ENCODE measurements at places on chromosomes 12 and 14.

- DNase-seq: peak; percentile 88
Observed at GRCh38 chr12:89353188-89353822, 1.0 kb upstream of the DUSP6 start.

DNA sequence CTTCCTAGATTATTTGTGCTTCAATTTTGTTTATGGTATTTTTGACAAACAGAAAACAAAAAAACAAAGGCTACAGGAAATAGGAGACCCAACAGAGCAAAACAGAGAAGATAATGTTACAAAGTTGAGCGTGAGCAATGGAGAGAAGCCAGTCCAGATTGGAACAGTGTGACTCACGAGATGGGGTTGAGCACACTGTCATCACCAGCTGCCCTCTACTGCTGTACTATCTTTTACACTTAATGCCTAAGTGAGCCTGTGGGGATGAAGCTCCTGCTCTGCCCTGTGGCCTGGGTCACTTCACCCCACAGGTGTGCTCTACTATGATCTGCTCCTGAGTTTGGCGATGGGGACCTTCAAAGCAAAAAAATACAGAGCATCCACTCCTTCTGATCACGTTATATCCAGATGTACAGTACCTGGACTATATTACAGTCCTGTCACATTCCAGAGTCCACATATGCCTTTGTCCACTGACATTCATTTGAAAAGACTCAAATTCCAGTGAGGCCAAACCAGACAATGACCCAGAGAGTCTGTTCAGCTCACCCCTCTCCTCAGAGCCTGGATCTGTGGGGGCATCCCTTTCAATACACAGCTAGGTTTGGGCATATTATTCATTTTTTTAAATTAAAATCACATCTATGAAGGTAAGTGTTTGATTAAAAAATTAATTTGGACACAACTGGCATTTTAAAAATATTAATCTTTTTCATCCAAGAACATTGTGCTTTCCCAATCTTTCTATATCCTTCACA is 4.4 kb downstream of the IPO8 start:
- peak; percentile 66 for DNase-seq

- DNase-seq: no peak
Observed at GRCh38 chr12:25617991-25618390, 64.9 kb upstream of the LMNTD1 start.

- DNase-seq: peak; percentile 95
Observed at GRCh38 chr14:90419200-90419599, 22.4 kb downstream of the CALM1 start.

GRCh38 chr12:27899151-27899661 is 73.3 kb downstream of the PTHLH start:
- peak; percentile 95 for DNase-seq

- no peak for DNase-seq
Observed at GRCh38 chr12:22172501-22172900, 126.5 kb downstream of the CMAS start.

- DNase-seq: no peak
Observed at GRCh38 chr12:52585946-52586345, 12.3 kb upstream of the KRT74 start.

DNA sequence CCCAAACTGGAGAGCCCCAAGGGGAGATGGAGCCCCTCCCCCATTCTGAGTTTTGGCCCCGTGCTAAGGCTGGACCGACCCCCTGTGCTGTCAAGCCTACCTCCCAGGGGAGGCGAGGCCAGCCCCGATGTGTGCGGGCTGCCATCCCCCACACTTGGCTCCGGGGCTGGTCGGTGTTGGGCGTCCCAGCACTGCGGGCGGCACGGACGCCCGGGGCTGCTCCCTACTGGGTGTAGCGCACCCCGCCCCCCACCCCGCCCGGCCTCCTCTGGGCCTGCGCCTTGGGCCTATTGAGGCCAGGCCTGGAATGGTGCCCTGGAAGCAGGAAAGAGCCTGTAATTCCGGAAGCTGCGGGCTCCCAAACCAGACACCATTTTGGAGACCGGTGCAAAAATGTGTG is 2.6 kb downstream of the DCAF4 start:
- no peak for DNase-seq

- peak; percentile 88 for DNase-seq
Observed at GRCh38 chr14:80930836-80931389, 10.6 kb downstream of the CEP128 start.

- no peak for DNase-seq
Observed at GRCh38 chr14:89368490-89369477, 48.2 kb downstream of the FOXN3 start.

- DNase-seq: no peak
Observed at GRCh38 chr12:47910486-47910885, 5.7 kb upstream of the VDR start.

DNA sequence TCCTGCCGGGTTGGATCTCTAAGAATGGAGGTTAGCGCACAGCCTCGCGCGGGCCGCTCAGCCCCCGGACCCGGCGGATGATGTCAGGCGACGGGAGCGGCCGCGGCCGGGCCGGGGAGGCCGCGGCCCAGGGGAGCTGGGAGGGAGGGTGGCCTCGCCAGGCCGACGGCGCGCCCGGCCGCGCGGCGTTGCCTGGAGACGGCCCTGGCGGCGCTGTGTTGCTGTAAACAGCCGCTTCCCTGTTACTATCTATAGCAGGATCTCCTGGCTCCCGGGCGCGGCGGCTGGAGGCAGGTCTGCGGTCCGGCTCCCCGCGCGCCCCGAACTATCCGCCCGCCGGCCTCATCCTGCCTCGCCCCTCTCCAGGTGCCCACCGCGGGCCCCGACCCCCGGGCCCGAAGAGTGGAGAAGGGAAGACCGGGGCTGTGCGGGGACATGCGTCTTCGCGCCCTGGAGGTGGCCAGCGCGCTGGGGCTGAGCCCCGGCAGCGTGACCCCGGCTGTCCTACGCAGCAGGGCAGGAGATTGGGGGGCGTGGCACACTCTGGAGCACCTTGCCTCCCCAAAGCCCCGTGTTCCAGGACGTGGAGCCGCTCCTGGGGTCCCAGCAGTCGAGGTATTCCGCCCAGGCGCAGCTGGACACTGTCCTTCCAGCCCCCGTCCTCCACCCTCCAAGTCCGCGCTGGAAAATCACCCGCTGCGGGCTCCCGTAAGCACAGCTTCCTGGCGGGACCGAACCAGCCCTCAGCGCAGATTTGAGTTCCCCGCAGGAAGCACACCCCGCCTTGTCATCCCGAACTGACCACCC is 1.4 kb upstream of the FOS start:
- DNase-seq: peak; percentile 95

- DNase-seq: no peak
Observed at GRCh38 chr14:39762576-39763401, 330.6 kb upstream of the FBXO33 start.

DNA sequence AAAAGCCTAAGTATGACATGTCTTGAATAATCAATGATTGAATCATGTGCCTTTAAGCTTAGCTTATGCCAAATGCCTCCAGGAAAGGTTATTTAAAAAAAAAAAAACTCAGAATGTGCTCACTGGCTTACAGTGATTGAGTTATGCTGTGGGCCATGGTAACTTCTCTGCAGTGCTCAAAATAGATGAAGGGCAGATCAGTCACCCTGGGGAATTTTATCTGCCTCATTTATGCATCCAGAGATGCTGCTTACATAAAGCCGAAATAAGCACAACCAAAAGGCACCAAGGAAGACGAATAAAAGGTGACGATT is 118.7 kb upstream of the MDM1 start:
- DNase-seq: no peak

GRCh38 chr12:128531170-128531569 is 264.2 kb downstream of the TMEM132C start:
- DNase-seq: no peak

GRCh38 chr12:59736786-59737185 is 141.0 kb downstream of the SLC16A7 start:
- peak; percentile 73 for DNase-seq

GRCh38 chr14:91361233-91361811 is 56.3 kb downstream of the CCDC88C start:
- no peak for DNase-seq

DNA sequence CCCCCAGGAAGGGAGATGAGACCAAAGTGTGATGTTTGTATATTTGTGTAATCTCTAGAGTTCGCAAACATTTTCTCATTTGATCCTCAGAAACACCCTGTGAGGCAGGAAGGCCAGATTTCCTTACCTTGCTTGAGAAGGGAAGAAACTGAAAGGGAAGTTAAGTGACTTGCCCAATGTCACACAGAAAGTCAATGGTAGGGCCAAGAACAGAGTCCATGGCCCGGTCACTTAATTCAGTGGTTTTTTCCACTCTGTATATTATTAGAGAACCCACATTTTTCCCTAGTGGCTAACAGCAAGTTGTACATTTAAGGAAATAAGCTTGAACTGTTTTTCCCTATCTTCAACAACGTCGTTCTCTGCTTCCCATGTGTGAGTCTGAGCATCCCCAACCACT is 25.6 kb upstream of the CHPT1 start:
- no peak for DNase-seq

DNA sequence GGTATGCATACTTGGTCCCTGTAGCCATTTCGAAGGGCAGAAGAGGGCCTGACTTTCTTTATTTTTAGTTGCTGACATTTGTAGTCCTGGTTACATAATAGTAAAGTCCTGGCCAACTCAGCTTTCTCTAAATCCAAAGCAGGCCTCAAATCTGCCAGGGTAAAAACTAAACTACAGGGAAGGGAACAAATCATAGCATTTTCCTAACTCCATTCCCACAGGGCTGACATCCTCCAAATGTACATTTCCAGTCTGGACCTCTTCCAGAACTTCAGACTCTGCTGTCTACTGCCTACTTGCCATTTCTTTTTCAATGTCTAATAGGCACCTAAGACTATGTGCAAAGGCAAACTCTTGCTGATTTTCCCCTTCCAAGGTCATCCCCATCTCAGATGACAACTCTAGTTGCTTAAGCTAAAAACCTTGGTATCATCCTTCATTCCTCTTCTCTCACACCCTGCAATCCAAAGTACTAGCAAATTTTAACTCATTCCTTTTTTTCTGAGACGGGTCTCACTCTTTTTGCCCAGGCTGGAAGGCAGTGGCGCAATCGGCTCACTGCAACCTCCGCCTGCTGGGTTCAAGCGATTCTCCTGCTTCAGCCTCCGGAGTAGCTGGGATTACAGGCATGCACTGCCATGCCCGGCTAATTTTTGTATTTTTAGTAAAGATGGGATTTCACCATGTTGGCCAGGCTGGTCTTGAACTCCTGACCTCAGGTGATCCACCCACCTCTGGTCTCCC is 2.0 kb downstream of the DDIT3 start:
- DNase-seq: no peak

GRCh38 chr12:72717036-72717435 is 444.9 kb downstream of the TRHDE start:
- DNase-seq: no peak
